ENCODE measurements at places on chromosomes 2 and 18. TPM values are rescaled to one million over a fixed set of nuclear protein-coding genes. Genes with fewer than 3 reads are reported as not detected.
A peak's percentile ranks its signal among the peaks of the same experiment; 100 is the strongest.

DNA sequence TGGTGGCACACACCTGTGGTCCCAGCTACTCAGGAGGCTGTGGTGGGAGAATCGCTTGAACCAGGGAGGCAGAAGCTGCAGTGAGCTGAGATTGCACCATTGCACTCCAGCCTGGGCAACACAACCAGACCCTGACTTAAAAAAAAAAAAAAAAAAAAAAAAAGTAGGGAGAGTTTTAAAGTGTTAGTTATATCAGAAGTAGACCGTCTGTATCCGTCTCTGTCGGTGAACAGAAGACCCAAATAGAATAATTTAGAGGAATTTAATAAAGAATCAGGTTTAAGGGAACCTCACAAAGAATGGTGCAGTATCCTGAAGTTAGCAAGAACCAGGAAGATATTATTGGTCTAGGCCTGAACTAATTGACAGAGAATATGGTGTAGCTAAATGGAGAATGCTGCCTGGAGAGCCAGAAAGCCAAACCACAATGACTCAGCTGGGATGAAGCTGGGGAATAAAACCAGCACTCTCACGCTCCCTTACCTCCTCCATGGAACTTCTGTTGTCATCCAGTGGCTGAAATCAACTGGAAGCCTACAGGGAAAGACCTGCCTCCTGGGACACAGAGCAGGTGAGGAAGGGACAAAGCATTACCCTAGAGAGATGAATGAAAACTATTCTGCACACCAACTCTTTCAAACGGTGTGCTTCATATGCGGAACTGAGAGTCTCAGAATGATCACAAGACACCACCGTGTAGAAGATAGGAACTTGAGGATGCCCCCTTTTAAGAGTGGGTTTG is 39.1 kb upstream of the PLEKHM3 start:
- no peak for DNase-seq

DNA sequence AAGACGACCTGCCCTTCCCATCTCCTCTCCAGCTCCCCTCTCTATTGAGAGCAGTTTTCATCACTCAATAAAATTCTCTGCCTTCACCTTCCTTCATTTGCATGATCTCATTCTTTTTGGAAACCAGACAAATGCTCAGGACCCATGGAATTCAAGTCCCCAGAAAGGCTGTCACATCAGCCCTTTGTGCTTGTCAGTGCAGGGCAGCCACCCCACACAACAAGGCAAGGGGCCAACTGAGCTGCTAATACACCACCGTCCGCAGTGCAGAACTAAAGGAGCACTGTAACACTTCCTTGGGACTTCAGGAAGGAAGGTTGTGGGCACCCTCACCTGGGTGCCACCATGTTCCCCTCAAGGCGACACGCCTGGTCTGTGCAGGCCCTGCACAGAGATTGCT is 26.2 kb downstream of the MCEE start:
- DNase-seq: no peak

DNA sequence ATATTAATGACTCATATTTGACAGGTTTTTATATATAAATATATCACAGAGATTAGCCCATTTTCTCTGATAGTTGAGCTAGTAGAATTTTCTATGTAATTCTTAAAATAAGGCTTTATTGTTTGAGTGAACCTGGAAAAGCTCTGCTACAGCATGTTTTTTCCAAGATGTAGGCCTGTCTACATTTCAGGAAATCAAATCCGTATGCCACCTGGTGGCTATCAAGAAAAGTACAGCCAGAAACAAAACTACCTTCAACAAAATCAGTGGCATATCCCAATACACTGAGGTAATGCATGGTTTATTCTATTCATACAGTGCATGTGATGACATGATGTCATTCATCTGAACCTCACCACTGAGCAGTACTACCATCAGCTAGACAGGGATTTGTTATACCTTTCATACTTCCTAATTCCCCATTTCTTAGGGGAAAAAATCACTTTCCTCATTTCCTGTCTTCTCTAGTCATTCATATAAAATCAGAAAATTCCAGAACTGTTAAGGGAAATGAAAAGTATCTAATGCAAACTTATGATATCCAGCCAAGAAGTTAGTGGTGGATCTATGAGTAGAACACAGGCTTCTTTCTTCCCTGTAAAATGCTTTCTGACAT is 310.4 kb upstream of the SYT4 start:
- peak; percentile 61 for DNase-seq

DNA sequence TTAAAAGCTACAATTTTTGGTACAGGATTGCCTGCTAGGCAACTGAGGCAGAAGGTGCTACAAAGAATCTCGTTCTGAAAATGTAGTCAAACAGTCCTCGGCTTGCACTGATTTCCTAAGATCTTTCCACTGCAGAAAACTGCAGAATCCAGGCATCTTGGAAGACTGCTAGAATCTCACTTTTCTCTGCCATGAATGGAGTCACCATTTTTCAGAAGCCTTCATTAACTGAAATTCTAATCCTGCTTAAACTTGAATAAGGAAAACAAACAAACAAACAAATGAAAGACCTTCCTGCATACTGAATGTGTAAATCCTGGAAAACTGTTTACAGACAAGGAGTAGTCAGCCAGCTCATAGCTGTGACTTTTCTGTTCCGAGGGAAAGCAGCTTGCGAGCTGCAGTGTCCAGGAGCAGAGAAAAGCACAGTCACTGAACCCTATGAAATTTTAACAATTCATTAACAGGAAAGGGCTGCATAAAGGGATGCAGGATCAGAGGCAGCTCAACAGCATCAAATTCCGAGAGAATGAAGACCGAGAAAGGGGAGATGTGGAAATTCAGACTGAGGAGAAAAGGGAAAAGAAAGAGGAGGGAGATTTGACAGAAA is 210.5 kb upstream of the PIK3C3 start:
- no peak for DNase-seq

DNA sequence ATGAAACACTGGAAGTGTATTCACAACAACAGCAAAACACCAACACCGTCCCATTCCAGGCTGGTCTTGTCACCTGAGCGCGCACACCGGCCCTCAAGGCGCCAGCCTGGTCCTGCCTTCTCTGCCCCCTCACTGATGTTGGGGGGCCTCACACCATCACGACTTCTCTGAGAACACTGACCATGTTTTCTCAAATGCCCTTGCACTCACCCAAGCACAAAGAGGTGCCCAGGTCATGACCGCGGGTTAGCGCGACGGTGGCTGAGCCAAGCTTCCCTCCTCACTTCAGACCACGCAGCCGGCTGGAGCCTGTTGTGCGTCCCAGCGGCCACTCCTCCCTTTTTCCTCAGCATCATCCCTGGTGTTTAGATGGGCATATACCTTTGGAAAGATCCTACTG is 101.3 kb upstream of the SALL3 start:
- no peak for DNase-seq

DNA sequence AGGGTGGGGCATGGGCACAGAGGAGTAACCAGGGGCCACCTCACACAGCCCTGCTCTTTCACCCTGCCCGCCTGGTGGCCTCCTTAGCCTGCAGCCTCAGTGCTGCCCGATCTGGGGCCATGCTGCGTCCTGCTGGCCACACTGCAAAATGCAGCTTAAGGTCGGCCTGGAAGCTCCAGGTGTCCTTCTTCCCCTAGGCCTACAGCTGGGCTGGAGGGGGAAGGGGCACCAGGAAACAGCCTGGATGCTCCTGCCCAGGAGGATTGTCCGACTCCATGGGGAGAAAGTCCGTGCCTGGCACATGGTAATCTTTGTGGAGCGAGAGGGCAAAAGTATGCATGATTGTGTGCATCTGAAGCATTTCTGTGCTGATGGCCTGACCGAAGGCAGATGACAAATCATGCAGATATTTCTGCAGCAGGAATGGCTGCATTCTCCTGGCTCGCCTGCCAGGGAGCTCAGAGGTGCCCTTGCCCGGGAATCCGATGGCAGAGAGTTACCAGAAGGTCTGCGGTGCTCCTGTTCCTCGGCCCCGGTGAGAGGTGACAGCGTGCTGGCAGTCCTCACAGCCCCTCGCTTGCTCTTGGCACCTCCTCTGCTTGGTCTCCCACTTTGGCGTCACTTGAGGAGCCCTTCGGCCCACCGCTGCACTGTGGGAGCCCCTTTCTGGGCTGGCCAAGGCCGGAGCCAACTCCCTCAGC is 12.8 kb upstream of the ALPP start:
- no peak for DNase-seq

GRCh38 chr2:27073782-27074181 is 2.3 kb upstream of the OST4 start:
- no peak for DNase-seq

GRCh38 chr2:78979380-78980151 is 45.9 kb upstream of the REG3G start:
- peak; percentile 90 for DNase-seq

DNA sequence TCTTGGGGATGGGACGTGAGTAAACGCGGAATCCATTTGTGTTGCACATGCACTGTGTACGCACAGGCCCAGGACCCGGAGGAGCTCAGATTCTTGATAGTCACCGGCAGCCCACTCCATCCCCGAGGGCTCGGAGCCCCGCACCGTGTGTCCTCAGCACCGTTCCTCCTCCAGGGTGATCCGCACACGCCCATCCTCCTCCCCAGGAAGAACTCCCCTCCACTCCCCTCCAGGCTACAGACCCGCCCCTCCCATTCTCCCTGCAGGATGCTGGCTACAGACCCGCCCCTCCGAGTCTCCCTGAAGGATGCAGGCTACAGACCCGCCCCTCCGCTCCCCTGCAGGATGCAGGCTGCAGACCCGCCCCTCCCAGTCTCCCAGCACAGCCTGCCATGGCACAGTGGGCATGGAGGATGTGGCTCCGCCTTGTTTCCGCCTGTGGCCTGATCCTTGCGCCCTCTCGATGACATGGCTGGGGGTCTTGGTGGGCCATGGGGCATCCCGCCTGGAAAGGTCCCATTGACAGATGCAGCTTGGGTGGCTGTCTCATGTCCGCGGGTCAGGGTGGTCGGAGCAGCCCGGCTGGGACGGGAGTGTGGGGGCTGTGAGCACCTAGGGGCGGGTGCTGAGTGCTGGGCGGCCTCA is 14.1 kb downstream of the CTDP1 start:
- DNase-seq: no peak

- DNase-seq: peak; percentile 59
Observed at GRCh38 chr2:25250331-25251070, 82.1 kb upstream of the POMC start.

GRCh38 chr18:37712776-37713175 is 147.2 kb upstream of the CELF4 start:
- no peak for DNase-seq

DNA sequence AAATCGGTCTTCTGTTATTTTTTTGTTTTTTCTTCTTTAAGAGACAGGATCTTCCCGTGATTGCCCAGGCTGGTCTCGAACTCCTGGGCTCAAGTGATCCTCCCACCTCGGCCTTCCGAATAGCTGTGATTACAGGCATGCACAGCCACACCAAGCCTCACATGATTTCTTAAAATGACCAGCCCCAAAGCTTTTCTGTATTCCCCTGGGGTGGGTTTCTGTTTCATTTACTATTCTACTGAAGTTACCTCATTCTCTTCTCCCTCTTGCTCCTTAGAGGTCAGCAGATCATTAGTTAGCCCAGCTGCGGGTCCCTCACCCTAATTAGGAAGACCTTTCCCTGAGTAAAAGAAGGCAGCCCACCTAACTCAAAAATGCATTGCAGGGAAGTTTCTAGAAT is 27.6 kb downstream of the SLC1A4 start:
- no peak for DNase-seq

DNA sequence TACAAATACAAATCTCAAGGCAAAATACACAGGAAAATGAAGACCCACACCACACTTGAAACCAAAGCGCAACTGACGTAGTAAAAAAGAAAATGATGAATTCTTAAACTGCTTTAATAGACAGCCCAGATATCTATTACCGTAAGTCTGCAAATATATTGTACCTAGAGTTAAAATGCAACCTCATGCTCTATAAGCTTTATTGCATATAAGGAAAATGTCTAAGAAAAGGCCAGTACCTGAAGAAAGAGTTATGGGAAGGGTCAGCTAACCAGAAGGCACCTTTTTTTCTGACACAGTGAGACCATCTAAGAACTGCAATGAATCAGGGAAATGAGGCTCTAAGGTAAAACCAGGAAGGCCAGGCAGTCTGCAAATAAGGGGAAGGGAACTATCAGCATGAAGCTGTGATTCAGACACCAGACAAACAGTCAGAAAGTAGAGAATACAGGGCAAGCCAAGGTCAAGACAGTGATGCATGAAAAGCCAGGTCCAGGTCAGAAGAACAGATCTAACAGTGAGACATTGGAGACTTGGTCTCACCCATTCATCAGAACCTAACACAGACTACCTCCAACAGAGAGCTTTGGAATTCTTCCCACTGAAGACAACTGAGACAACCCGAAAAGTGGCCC is 46.9 kb downstream of the PDE11A start:
- no peak for DNase-seq

- no peak for DNase-seq
Observed at GRCh38 chr2:68710756-68711155, 23.9 kb upstream of the ARHGAP25 start.

- DNase-seq: no peak
Observed at GRCh38 chr2:203591642-203592041, 56.5 kb upstream of the RAPH1 start.

DNA sequence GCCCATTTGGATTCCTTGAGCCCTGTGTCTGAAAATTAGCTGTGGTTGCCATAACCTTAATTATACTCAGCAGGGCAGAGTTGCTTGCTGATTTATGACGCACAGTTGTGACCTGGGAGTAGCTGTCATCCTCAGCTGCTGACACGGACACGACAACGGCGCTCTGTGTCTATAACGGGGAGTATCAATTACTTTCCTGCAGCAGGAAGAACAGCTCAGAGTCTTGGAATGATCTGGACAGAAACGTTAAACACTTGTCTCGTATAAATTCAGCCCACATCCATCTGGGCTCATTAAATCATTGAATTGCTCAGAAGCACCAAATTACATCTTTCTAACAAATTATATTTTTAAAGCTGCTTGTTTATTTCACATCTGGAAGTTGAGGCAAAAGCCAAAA is 116.3 kb downstream of the SEPTIN10 start:
- peak; percentile 74 for DNase-seq

GRCh38 chr2:212990697-212991096 is 160.7 kb downstream of the IKZF2 start:
- DNase-seq: no peak

GRCh38 chr2:128260239-128261138 is 58.2 kb downstream of the HS6ST1 start:
- DNase-seq: peak; percentile 71

The AQP12B gene
- total RNA-seq: not detected

The GAL3ST2 gene
- not detected for total RNA-seq

The INO80C gene
- 22.8 TPM for total RNA-seq

The COL4A4 gene
- total RNA-seq: 4.9 TPM

The DPYSL5 gene
- total RNA-seq: 3.3 TPM

The CEBPZ gene
- total RNA-seq: 66.3 TPM

The SLC4A3 gene
- total RNA-seq: 1.5 TPM

The PLEKHH2 gene
- 26.0 TPM for total RNA-seq

The PDE6D gene
- total RNA-seq: 14.8 TPM

The ZNF519 gene
- 11.6 TPM for total RNA-seq

The ALPI gene
- not detected for total RNA-seq

The COL6A3 gene
- 661 TPM for total RNA-seq

Data from tongue (tissue), 3 donors.